ENCODE measurements at places on chromosomes 4 and X. TPM values are rescaled to one million over a fixed set of nuclear protein-coding genes. Genes with fewer than 3 reads are reported as not detected.

The ADGRL3 gene
- polyA plus RNA-seq, result not detected

The TIGD4 gene
- 0.13 TPM for polyA plus RNA-seq

The ARAF gene
- polyA plus RNA-seq, result 43.4 TPM

- H3K4me1 ChIP-seq, result no peaks in the 10 kb centered on the region
- H3K36me3 ChIP-seq, result no peaks in the 10 kb centered on the region
- no peak overlapping the region for H3K27ac ChIP-seq
- no peak overlapping the region for H3K4me3 ChIP-seq
- H3K27me3 ChIP-seq, result no peaks in the 10 kb centered on the region
These were observed 69.6 kb downstream of the SPANXN4 start for GRCh38 chrX:143095321-143095720.
